ENCODE measurements at places on chromosomes 7 and 10.

- no peak for DNase-seq
These were observed 29.8 kb upstream of the FGFR2 start for GRCh38 chr10:121627876-121628581.

DNA sequence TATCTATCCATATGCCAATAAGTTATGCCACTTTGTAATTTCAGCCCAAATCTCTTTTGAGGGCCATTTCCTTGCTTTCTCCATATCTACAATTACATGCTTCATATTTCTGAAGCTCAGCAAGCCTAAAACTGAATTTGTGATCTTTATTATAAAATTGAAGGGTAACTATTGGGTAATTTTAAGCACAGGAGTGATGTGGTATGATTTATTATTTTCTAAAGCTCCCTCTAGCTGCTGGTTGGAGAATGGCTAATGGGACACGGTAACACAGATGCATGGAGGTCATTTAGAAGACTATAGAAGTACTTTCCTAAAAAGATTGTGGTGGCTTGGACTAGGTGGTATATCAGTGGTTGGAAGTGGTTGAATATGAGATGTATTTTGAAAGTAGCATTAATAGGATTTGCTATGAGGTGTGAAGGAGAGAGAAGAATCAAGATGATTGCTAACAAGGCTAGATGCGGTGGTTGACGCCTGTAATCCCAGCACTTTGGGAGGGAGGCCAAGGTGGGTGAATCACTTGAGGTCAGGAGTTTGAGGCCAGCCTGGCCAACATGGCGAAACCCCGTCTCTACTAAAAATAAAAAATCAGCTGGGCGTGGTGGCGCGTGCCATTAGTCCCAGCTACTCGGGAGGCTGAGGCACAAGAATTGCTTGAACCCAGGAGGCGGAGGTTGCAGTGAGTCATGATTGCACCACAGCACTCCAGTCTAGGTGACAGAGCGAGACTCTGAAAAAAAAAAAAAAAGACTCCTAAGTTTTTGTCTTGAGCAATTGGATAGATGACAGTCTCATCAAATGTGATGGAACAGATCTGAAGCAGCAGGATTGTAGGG lies 13.9 kb downstream of the KLHDC10 start:
- no peak for DNase-seq

- DNase-seq = no peak
These were observed 20.6 kb upstream of the KDM7A start for GRCh38 chr7:140197218-140197890.

GRCh38 chr7:116802746-116803152 lies 59.6 kb upstream of the CAPZA2 start:
- no peak for DNase-seq
